ENCODE measurements at places on chromosomes 16 and 17.

DNA sequence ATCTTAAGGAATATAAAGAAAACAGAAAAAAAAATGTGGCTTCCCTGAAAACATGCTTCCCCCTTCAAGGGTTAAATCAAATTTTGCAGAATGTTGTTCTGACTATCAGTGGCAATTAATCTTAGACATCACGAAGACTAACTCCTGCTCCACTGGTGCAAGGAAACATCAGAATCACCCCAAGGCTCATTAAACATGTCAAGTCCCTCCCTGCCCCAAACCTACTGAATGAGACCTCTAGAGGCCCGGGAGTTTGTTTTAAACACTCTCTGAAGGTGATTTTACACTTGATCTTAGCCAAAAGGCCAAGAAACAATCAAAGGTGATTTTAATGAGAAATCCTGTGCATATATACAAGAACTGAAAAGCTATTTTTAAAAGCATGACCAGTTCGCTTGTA is 18.3 kb downstream of the PSME3IP1 start:
- no peak for DNase-seq

GRCh38 chr17:4616476-4616875 is 25.0 kb downstream of the ALOX15 start:
- no peak for DNase-seq

GRCh38 chr16:72068930-72069329 is 5.9 kb downstream of the HPR start:
- no peak for DNase-seq

DNA sequence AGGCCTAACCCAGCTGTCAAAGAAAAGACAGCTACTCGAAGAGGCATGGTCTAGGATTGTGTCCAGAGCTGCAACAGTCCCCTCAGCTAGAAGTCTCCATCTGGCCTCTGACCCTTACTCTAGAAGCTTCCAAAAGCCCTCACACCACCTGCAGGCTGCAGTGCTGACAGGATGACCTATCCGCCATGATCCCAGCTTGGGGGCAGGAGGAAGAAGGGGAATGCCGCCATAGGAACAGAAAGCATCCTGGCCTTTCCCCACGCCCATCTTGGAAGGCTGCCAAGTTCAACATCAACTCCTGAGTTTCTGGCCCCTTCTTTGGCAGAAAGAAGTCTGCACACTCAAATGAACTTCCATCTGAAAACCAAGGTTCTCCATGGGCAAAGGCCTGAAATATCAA is 3.1 kb upstream of the KRT36 start:
- DNase-seq: no peak

- no peak for DNase-seq
Observed at GRCh38 chr17:16298140-16298662, 55.1 kb downstream of the CENPV start.

DNA sequence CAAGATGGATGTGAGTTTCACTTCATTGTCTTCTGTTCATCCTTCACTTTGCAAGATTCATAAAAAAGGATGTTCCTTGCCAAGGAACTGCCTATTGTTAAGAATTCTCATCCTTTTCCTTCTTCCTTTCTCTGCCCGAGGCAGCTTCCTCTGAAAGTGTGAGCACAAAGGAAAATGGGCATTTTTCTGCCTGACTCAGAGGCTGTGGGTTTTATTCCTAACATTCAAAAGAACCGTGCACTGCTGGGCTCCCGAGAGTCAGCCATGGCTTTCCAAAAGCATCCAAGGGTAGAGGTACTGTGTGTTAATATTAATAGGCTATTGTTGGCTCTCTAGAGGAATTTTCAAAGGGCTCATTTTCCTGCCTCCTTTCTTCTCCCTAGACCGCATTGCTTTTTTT is 289.4 kb downstream of the ABCC12 start:
- DNase-seq: no peak

DNA sequence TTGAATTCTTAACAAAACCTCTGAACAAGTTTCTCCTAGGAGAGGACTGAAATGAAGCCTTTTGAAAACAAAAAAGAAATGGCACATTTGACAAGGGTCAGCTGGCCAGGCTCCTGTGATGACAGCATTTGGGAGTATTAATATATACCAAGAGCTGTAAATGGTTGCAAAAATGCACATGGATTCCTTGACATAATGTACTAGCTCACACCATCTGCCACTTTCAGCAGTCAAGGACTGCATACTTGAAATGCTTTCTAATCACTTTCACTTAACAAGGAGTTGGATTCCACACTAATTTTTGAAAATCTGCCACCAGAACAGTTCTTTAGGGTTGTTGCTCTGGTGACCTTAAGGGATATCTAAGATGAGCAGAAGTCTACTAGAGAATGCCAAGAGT is 236.7 kb upstream of the TOX3 start:
- no peak for DNase-seq

GRCh38 chr16:58859958-58860669 is 126.0 kb upstream of the GOT2 start:
- peak; percentile 76 for DNase-seq

DNA sequence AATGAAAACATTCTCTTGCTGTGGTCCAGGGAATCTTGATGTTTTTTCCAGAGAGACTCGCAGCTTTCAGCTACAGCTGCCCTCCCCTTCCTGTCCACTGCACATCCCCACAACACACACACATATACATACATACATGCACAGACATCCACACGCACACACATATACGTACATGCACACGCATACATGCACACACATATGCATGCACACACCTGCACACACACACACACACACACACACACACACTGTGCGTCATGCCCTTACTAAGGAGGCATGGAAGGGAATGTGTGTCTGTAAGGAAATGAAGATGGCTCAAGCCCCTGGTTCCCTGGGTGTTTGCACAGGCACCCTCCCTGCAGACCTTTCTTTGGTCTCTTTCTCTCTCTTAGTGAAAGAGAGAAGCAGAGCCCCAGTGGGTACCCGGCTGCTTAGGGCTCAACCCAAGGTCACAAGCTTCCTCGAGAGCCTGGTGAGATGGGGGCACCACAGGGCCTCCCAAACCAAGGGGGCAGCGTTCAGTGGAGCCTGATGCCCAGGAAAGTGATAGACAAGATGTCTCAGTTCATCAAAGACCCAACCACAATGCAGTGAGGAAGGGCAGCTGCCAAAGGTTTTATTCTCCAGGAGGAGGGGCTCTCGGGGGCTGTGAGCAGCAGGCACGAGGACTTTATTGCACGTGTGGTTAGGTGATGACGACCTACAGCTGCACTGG is 33.3 kb downstream of the TNFRSF13B start:
- no peak for DNase-seq

- DNase-seq: no peak
Observed at GRCh38 chr17:40113907-40114245, 7.9 kb upstream of the MSL1 start.

DNA sequence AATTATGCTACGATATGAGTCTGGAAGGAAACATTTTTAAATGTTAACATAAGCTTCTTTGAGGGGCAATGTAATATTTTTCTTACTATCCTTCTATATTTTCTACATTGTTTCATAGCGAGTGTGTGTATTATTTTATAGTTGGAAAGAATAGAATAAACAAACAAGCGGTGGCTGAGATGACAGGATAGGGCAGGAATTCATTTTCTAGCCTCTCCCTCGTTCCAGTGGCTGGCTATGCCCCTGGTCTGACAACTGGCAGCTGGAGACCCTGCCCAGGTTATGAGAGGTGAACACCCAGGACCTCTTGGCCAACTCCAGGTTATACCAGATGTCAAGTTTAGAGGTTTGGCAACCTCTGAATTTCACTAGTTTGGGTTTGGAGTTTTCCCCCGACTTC is 14.5 kb upstream of the TNRC6C start:
- no peak for DNase-seq

GRCh38 chr17:44205962-44206824 is 6.5 kb upstream of the ATXN7L3 start:
- DNase-seq: peak; percentile 3

- DNase-seq: peak; percentile 57
Observed at GRCh38 chr17:49227436-49228261, 2.9 kb downstream of the PHOSPHO1 start.

DNA sequence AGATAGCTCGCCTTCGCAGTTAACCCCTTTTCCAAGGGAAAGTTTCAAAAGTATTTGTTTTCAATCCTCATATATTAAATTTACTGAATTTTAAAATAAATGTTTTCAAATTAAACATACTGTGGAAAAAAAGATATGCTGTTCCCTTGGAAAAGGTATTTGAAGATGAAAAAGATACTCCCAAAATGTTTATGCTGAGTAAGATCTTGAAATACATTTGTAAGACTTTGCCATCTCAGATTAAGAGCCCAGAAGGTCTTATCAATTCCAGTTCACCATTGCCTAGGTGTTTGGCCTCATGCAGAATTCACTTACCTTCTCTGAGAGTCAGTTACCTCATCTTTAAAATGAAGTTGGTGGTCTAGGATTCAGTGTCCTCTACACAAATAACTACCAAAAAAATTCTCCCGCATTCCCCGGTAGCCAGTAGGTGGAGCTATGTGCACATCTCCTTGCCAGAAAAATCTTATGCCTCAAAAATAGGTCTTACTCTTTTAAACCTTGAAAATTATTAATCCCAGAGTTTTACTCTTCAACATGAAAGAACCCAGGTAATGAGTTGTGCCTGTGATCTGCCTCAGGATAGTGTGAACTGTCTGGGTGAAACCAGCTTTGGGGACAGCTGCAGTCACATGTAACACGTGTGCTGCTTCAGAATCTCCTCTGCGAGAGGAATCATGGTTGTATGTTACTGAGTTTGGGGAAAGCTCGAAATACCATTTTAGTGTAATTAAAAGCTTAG is 178.3 kb downstream of the MRTFB start:
- DNase-seq: peak; percentile 2

- DNase-seq: peak; percentile 67
Observed at GRCh38 chr16:89167425-89167941, 4.1 kb upstream of the CDH15 start.

GRCh38 chr16:8768283-8768682 is 29.2 kb downstream of the TMEM186 start:
- no peak for DNase-seq

DNA sequence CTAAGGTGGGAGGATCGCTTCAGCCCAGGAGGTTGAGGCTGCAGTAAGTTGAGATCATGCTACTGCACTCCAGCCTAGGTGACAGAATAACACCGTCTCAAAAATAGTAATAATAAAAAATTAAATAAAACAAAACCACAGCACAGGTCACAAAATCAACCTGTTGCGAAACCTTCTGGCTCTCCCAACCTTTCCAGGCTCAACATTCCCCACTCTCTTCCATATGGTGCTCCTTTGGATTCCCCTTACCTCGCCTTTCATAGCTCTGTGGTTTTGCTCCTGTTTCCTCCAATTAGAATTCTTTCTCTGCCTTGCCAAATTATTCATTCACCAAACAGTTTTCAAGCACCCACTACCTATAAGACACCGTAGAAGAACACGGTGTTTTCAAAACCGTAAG is 4.7 kb downstream of the ZDHHC7 start:
- no peak for DNase-seq

DNA sequence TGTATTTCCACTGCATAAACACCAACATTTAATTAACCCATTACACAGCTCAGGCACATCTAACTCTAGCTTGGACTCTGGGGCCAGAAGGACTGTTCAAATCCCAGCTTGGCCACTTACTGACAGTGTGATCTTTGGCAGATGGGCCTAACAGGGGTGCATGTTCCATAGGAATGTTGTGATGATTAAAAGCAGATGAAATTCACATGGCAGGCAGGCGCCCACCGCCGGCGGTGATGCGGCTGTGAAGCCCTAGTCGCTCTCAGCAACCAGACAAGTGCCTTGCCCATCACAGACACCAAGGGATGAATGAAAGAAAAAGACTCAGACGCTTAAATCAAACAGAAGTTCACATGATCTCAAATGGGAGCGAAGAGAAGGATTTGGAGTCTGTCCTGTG is 84.6 kb upstream of the WSB1 start:
- no peak for DNase-seq

GRCh38 chr17:44928136-44928535 is 12.8 kb upstream of the GFAP start:
- DNase-seq: no peak

- peak; percentile 27 for DNase-seq
Observed at GRCh38 chr17:60077672-60078519, 825 bp downstream of the HEATR6 start.

- no peak for DNase-seq
Observed at GRCh38 chr16:81313701-81314602, 810 bp upstream of the GAN start.

DNA sequence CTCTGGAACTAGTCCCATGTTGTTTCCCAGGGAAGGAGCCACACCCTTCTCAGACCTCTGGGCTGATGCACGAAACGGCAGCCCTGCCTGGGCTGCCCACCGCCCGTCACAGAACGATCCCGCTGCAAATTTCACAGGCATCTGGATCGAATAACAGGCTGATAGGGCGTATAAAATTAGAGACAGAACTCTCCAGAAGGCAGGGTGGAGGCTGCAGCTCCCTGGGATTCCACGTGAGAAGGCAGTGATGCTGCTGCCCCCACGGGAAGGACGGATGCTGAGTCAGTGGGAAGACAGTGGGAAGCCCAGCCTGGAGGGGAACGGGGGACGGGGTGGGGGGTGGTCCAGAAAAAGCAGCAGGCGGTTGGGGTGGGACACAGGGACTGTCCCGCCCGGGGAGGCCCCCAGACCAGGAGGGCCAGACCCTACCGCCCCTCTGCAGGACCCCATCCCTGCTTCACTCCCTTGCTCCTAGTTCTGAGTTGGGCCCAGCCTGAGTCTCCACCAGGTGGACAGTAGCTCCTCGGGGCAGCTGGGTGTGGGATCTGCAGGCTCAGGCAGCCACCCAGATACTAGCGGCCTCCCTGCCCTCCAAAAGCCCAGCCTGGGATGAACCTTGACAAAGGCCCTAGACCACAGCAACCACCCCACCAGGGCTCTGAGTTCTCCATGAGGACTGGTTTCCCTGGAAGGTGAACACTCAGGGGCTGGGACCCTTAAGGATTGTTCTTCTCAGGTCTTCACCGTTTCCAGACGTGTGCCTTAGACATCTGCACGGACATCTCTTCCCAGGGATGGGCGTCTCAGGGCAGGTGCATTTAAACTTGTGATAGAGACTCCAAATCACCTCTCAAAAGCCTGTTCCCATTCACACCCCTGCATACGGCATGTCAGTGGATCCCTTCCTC is 117.8 kb downstream of the METRNL start:
- DNase-seq: no peak

DNA sequence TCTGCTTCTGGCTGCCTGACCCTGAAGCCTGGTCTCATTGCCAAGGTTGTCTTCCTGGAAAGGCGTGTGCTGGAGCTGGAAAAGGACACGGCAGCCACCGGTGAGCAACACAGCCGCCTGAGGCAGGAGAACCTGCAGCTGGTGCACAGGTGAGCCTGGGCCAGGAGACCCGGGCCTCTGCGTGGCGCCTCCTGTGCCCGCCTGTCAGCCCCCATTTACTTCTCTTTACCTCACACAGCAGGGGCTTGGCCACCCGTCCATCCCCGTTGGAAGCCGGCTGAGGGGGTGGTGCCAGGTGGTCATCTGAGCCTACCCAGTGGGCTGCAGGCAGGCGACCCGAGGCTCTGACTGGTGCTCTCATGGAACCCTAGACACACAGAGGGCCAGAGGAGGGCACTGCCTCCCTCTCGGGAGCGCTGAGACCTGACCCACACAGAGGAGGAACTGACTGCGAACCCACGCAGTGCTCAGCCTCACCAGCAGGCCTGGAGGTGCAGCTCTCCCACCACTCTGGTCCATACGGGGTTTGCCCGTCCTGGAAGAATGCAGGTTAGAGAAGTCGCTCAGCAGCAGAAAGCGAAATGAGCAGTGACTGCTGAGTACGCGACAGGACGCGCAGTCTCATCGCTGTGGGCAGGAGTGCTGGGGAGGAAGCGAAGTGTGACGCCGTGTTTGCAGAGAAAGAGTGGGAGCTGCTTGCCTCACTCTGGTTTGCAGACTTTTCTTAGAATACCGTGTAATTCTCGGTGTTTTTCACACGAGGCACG is 21.9 kb upstream of the CAPN15 start:
- DNase-seq: no peak
